ENCODE measurements at places on chromosomes 1 and 21.

- DNase-seq = no peak
Observed at GRCh38 chr1:97630948-97631347, 289.9 kb downstream of the DPYD start.

DNA sequence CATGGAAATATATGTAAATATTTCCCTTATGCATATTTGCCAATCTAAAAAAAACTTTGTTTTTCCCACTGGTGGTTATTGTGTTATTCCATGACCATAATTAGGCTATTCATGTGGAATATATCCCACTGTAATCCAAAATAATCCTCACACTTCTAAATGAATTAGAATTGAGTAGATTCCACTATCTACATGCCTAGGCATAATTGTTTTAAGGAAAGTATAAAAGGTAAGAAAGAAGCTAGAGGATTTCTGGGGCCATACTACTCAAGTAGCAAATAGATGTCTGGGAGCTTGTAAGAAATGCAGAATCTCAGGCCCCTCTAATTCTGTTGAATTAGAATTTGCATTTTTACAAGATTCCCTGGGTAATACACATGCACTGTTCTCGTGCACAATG lies 83.5 kb upstream of the RRP15 start:
- no peak for DNase-seq

- DNase-seq = peak; percentile 56
Observed at GRCh38 chr1:208184966-208185654, 59.1 kb downstream of the PLXNA2 start.

- DNase-seq = no peak
Observed at GRCh38 chr1:26890467-26890796, 349 bp upstream of the GPN2 start.

- no peak for DNase-seq
Observed at GRCh38 chr1:113946112-113946511, 17.0 kb downstream of the HIPK1 start.

GRCh38 chr1:115423776-115424175 lies 85.7 kb upstream of the NGF start:
- no peak for DNase-seq

GRCh38 chr1:103218821-103219220 lies 110.5 kb upstream of the COL11A1 start:
- peak; percentile 32 for DNase-seq

- DNase-seq = peak; percentile 44
Observed at GRCh38 chr1:94578856-94579255, 37.3 kb upstream of the F3 start.

GRCh38 chr1:170470121-170470520 lies 61.8 kb upstream of the GORAB start:
- DNase-seq = no peak

DNA sequence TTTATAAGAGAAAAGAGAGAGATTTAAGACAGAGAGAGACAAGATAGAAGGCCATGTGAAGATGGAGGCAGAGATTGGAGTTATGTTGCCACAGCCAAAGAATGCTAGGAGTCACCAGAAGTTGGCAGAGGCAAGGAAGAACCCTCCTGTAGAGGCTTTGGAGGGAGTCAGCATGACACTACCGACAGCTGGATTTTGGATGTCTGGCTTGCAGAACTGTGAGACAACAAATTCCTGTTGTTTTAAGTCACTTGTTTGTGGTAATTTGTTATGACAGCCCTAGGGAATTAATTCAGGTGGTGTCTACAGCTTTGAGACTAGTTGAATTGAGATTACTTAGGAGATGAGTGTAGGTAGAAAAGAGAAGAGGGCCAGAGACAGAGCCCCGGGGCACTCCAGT lies 158.5 kb downstream of the DNM3 start:
- peak; percentile 19 for DNase-seq

DNA sequence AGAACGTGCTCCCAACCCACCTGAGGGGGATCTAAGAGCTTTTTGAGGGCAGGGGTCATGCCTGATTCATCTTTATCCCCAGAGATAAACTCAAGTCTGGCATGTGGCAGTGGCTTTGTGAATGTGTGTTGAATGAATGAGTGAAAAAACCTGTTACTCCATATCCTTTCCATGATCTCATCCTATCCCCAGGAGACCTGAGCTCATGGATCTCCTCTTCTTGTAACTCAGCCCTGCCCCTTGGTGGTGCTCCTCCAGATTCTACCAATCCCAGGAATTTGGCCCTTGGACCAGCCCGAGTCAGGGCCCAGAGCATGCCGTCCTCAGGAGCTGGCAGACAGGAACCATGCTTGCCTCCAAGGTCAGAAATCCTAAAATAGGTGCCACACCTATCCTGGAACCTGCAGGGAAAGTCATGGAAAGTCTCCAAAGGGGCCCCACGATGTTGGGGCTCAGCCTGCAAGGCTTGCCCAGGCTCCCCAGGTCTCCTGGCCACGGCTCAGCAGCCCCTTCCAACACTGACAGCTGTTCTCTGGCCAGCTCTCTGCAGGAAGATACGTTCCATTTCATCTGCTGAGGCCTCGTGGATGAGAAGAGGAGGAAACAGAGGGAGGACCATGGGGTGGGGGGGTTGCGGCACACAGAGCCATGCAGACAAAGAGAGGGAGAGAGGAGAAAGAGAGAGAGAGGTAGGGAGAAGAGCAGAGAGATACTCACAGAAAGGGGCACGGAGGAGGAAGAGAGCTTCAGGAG lies 214.6 kb downstream of the TRABD2B start:
- DNase-seq = no peak

DNA sequence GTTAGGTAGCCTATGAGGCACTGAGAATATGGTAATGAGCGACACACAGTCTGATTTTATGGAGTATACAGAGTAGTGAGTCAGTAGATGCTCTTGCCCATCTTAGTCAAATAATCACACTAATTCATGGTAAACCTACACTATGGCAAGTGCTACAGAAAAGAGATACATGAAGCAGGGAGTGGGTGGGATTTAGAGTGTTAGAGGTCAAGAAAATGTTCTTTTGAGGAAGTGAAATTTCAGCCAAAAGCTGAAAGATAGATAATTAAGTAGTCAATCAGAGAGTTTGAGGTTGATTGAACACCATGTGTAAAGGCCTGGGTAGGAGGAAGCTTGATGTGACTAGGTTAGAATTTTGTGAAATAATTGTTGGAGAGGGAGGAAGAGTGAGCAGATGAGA lies 14.7 kb downstream of the MDM4 start:
- DNase-seq = no peak

- DNase-seq = no peak
Observed at GRCh38 chr1:64687725-64688327, 57.0 kb upstream of the RAVER2 start.

GRCh38 chr1:184390889-184391288 lies 4.1 kb downstream of the C1orf21 start:
- DNase-seq = peak; percentile 20

GRCh38 chr21:44702111-44702972 lies 5.4 kb downstream of the KRTAP10-12 start:
- DNase-seq = no peak

GRCh38 chr1:109756848-109757521 lies 6.7 kb downstream of the EPS8L3 start:
- DNase-seq = no peak

GRCh38 chr1:215544566-215544965 lies 22.5 kb upstream of the KCTD3 start:
- no peak for DNase-seq

GRCh38 chr1:226606311-226607267 lies 58.0 kb downstream of the STUM start:
- peak; percentile 67 for DNase-seq

Measured in adipocyte (in vitro differentiated cells).